ENCODE measurements at places on chromosomes 2 and 18.

DNA sequence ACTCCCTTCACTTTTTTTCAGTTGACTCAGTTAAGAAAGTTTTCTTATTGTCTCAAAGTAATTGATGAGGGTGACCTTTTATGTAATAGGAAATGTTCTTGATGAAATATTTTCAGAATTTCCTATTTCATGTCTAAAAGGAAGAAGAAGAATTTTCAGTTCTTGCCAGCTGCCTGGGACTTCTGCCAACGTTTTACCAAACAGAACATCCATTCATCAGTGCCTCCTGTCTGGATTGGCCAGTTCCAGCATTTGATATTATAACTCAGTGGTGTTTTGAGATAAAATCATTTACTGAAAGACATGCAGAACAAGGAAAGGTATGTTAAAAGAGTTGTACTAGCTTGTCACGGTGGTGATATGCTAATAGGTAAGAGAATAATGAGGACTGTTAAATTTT is 104.7 kb upstream of the MYO3B start:
- no peak for DNase-seq

GRCh38 chr2:118049816-118050140 is 35.9 kb upstream of the CCDC93 start:
- DNase-seq = no peak

- DNase-seq = no peak
These were observed 15.5 kb downstream of the GTF2A1L start for GRCh38 chr2:48633143-48633542.

DNA sequence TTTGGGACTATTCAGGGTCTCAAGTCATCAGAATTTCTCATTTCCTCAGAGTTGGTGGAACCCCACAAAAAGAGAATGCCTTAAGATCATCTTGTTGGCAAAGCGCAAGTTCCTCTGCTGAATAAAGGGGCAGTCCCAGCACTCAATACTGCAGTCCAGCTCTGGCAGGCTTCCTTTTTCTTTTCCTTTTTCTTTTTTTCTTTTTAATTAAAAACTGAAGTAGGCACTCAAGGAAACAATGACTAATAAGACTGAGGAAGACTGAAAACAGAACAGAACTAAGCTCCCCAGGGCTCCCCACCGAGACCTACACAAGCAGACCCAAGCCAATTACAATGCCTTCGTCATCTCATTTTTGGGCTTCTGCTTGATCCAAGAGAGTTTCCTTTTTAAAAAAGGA is 82.0 kb downstream of the STK39 start:
- DNase-seq = no peak

GRCh38 chr2:8277921-8278571 is 403.8 kb upstream of the ID2 start:
- DNase-seq = no peak

GRCh38 chr2:224807153-224807964 is 91.2 kb upstream of the CCDC195 start:
- DNase-seq = no peak

Measured in stimulated activated CD4-positive, alpha-beta T cell treated with anti-CD3 and anti-CD28 coated beads, Interleukin-4, amount 100 ng/mL, for 4 hours (primary cell).